ENCODE measurements at places on chromosomes 4 and X. TPM values are rescaled to one million over a fixed set of nuclear protein-coding genes. Genes with fewer than 3 reads are reported as not detected.
A peak's percentile ranks its signal among the peaks of the same experiment; 100 is the strongest.

GRCh38 chr4:17512973-17513665 is 1.2 kb upstream of the QDPR start:
- DNase-seq = no peak

DNA sequence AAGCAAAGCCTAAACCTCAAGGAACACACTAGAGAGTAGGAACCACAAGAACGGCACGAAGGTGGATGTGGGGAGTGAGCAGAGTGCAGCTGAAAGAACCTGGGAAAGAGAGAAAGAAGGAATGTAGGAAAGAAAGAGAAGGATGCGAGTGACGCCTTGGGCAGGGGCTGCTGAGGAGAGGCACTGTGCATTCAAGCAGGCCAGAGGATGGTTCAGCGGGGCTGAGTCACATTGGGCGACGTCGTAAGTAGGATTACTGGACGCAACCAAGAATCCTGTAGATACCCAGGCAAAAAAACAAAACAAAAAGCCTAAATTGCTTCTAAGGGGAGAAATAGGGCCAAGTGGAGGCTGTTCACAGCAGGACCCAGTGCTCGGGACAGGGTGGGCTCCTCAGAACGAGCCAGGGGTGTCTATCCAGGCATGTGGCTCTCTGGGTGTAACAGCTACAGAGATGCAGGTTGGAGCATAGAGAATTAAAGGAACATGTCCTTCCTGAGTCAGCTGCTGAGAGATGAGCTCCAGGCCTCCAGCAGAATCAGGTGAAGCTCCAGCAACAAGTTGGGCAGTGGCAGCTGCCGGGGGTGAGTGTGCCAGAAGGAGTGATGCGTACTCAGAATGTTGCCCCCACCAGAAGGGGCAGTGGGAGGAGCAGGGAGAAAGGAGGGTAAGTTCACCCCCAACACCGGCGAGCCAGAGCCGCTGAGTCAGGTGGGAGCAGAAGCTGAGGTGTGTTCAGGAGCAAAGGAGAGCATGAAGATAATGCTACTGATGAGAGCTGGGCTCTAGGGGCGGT is 38.6 kb downstream of the NELFA start:
- DNase-seq = no peak

DNA sequence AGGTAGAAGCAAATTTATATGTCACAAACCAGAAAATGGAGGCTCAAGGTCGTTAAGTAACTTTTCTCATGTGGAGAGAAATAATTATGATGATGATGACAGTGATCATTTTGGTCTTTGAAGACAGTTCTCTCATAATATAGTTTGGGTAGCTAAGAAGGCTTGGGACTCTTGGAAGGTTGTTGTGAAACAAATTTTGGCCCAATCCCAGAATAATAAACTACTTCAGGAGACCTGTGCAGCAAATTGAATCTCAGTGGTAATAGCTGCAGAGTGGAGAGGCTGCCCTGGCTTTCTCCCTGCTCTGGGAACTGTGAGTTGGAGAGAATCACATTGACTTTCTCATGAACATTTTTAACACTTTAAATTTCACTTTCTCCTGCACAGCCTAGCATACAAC is 217.2 kb upstream of the BOD1L1 start:
- no peak for DNase-seq

DNA sequence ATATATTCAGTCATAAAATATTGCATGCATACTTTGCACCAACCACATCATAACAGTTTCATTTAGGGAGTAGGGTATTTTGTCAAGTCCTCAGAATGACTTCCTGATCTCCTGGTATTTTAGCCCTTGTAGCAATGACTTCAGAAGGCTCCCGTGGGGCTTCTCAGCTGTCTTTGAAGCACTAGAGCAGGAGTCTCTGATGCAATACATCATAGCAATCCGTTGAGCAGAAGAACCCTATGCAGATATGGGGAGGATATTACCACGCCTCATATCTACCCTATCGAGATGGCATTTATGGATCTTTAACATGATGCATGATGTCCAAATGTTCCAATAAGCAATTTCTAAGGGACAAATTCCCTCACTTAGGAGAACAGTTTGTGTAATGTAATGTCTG is 373.7 kb upstream of the FTHL17 start:
- DNase-seq = no peak

DNA sequence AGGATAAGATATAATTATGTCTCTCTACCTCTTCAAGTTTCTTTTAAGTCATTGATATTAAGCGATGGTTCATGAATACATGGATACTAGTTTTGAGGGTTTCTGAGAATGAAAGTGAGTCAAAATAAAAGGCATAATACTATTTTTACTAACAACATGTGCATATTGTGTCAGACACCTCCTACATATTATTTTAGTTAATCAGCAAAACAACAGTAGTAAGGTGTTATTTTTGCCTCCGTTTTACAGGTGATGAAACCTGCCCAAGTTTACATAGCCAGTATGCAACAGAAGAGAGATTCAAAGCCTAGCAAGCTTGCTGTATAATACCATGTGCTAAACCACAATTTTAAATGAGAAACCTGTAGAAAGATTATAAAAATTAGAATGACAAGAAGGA is 544.1 kb downstream of the EPHA5 start:
- DNase-seq = no peak

GRCh38 chr4:127525608-127526007 is 107.1 kb upstream of the INTU start:
- DNase-seq = no peak

- peak; percentile 56 for DNase-seq
Measured at GRCh38 chr4:186192066-186192612, 772 bp downstream of the CYP4V2 start.

- no peak for DNase-seq
Measured at GRCh38 chrX:83160096-83160495, 348.0 kb upstream of the POU3F4 start.

DNA sequence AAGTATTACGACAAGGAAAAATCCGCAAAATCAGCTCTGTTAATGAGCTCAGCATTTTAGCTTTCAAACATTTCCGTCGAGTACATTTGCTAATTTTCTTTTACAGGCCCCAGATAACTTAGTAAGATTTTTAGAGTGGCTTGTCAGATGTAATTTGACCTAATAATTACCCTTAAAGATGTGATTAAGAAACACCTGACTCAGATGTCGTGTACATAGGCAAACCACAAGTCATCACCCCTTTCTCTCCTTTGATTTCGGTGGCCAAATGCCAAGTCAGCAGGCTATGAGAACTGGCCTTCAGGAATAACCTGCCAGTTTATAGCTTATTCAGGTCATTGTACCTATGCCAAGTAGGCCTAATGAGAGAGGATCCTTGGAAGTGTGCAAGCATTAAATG is 369.6 kb downstream of the PCDH7 start:
- DNase-seq = peak; percentile 37

DNA sequence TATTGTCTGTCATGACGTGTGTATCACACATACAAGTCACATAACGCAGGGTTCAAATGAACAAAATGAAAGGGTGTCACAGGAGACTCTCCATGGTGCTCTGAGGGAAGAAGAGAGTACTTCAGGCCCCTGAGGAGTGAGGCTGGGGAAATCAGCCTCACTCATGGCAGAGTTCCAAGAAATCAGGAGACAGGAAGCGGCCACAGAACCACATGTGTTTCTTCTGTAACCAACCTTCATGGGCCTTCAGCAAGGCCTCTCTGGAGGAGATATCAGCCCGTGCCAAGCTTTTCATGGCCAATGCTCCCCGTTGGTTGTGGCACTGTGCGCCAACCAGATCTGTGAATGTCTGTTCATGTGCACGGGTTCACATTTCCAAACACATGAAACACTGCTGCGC is 76.0 kb downstream of the NAT8L start:
- peak; percentile 41 for DNase-seq

DNA sequence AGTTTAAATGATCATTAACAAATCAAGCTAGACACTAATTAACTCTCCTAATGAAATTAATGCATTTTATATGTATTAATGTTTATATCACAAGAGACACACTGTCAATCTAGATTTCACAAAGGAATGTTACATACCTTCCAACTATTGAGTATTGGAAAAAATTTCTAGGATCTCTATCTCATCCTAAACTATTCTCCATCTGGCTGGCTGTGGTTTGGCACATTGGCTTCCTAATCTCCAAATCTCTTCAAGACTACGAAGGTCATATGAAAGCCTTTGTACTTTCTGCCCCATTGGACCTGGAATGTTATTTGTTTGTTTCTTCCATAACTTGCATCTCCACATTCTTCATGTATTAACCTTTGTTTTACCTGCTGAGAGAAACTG is 1160.0 kb downstream of the ADGRL3 start:
- no peak for DNase-seq

DNA sequence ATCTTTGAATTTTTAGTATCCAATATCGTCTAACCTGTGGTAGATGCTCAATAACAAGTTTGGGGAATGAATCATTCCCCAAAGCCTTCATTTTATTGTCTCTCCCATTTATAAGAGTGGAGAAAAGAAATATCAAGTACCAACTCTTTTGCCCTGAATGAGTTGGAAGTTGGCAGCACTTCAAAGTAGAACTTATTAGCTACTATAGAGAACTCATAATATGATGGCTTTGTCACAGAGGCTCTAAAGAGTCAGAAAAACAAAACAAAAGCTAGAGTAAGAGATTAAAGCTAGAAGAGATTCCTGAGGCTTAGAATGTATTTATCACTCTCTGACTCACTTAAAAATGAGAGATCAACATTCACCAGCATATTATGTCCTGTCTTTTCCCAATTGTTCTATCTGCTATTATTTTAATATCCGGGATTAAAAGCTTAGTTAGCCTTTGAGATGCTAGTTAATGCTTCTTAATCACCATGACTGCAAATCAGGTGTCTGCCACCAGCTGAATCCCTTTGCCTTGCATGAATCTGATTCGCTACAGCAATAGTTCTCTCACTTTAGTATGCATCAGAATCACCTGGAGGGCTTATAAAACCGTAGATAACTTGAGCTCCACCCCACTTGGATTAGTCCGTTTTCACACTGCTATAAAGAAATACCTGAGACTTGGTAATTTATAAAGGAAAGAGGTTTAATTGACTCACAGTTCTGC is 77.9 kb downstream of the PALLD start:
- no peak for DNase-seq

DNA sequence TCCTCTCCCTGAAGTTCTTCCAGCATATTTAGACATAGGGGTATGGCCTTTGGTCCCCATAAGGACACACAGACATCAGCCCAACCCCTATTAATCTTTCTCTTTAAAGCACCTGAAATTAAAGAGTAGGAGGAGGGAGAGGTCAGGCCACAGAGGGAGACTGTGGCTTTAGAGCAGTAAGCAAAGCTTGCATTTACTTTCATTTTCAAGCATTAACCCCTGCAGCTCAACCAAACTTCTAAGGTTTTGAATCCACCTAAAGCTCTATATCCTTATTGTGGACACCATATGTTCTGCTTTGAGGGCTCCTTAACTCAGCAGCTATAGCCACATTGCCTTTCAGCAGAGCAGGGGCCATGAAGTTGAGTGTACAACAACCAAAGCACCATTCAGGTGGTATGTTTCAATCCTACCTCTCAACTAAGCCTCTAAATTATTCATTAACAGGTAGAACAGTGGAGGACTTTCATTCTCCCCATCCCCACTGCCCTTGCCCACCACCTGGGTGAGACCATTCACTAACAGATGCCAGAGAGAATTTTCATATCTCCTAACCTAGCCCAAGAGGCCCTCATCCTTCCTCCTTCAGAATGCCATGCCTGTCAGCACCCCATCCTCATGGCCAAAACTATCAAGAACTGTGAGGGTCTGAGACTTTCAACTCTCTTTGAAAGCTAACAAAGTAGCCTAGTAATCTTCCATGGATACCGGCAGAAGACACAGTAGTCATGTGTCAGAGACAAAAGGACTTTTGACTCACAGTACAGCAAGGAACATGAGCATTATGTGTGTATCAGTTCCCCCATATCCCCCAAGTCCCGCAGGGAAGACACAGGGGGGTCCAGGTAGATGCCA is 20.8 kb downstream of the LIN54 start:
- no peak for DNase-seq

GRCh38 chr4:15920723-15921591 is 17.6 kb downstream of the FGFBP1 start:
- no peak for DNase-seq

- DNase-seq = no peak
Measured at GRCh38 chr4:11881364-11881763, 452.7 kb upstream of the HS3ST1 start.

- DNase-seq = no peak
Measured at GRCh38 chr4:79578606-79579005, 170.6 kb upstream of the GK2 start.

DNA sequence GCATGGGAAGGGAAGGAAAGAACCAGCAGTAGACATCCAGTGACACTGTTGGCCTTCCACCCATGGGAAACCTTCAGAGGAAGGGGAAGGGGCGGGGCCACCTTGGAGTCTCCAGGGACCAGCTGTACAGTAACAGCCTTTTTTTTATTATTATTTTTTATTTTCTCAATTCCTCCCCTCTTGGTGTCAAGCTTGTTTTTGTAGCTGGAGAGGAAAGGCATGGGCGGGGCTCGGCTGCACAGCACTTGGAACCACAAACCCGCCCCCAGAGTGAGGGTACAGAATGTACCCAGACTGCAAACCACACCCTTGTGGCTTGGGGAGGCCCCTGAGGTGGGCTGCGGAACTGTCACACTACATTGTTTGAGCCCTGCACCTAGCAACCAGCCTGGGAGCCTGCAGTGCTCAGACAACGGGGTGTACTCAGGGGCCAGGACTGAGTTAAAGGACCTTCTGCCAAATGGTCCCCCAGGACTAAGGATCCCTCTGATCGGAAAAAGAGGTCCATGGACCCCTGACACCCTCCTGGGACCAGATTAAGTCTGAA is 45.7 kb downstream of the PRPS1 start:
- DNase-seq = no peak

- DNase-seq = no peak
Measured at GRCh38 chrX:118355225-118355920, 9.5 kb downstream of the WDR44 start.

- DNase-seq = no peak
Measured at GRCh38 chr4:148216866-148217814, 225.1 kb downstream of the NR3C2 start.

DNA sequence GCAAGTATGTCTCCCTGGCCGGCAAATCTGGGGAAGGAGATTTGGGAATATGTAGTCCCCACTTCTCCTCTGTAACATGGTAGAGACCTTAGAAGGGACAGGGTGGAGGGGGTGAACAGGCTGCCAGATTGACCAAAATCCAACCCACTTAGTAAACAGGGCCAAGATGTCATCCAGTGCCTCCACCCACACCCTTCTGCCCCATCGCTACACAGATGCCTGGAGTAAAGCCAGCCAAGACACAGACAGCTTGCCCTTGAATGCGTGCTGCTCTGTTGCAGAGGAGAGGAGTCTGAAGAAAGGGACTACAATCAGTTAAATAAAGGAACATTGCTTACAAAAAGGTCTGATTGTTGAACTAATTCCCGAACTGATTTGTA is 160.1 kb upstream of the LDB2 start:
- DNase-seq = no peak

LPAR4 gene
- polyA plus RNA-seq = 7.2 TPM

C4orf50 gene
- 0.01 TPM for polyA plus RNA-seq

GYPE gene
- polyA plus RNA-seq = 16.3 TPM

SPANXD gene
- polyA plus RNA-seq = not detected

USP17L17 gene
- not detected for polyA plus RNA-seq

ZNF157 gene
- 0.65 TPM for polyA plus RNA-seq

RBPJ gene
- 122 TPM for polyA plus RNA-seq

CXCL5 gene
- 0.19 TPM for polyA plus RNA-seq

NPNT gene
- 109 TPM for polyA plus RNA-seq

KLHL13 gene
- 2.2 TPM for polyA plus RNA-seq

CSN1S1 gene
- polyA plus RNA-seq = not detected
